B cell (primary cell): ENCODE measurements at places on chromosomes 16 and 17. TPM values are rescaled to one million over a fixed set of nuclear protein-coding genes. Genes with fewer than 3 reads are reported as not detected.

MT1F gene
- total RNA-seq, result 4.3 and 7.6 TPM in 2 replicates

CORO7 gene
- total RNA-seq, result 114 and 117 TPM in 2 replicates

FBXW10B gene
- 0.32 and 0.76 TPM in 2 replicates for total RNA-seq

TLCD3B gene
- total RNA-seq, result not detected in 2 replicates

ZNF319 gene
- 12.4 and 15.0 TPM in 2 replicates for total RNA-seq

ZSCAN10 gene
- total RNA-seq, result not detected in 2 replicates

HOXB7 gene
- 0.36 and 1.3 TPM in 2 replicates for total RNA-seq

KRT25 gene
- total RNA-seq, result not detected in 2 replicates

DNA sequence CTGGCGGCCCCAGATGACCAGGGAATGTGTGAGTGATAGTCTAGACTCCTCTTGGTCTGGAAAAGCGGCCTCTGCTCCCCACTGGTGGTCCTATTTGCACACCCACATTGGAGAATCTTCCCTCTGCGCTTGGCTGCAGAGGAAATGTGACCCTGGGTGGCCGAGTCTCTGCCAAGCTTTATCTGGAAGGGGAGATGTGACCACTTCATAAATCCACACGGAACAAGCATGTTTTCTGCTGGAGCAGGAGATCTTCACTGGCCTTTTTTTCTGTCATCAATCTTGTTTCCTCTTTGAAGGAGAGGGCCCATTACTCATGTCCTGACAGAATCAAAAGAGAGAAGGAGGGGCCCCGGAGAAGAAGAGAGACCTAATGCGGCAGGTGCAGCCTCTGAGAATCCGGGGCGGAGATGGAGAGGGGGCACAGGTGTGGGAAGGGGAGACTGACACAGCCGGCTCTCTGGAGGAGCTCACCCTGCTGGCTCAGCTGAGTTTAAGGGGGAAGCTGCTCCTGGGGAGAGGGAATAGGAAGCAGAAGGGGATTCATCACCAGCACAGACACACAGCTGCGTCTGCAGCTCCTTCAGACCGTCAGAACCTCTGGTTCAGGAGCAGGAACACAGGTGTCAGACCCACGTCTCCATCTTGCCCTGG is 116.3 kb downstream of the SOX9 start:
- no peak overlapping the region for H3K4me3 ChIP-seq
- H3K27ac ChIP-seq, result no peak overlapping the region
- no peak for DNase-seq
- no peaks in the 10 kb centered on the region for H3K27me3 ChIP-seq
- no peaks in the 10 kb centered on the region for H3K4me1 ChIP-seq

- no peaks in the 10 kb centered on the region for H3K27me3 ChIP-seq
- no peak for DNase-seq
- H3K4me3 ChIP-seq, result no peak overlapping the region
- no peaks in the 10 kb centered on the region for H3K4me1 ChIP-seq
These were observed 27.4 kb upstream of the CACNA1H start for GRCh38 chr16:1125471-1125870.

DNA sequence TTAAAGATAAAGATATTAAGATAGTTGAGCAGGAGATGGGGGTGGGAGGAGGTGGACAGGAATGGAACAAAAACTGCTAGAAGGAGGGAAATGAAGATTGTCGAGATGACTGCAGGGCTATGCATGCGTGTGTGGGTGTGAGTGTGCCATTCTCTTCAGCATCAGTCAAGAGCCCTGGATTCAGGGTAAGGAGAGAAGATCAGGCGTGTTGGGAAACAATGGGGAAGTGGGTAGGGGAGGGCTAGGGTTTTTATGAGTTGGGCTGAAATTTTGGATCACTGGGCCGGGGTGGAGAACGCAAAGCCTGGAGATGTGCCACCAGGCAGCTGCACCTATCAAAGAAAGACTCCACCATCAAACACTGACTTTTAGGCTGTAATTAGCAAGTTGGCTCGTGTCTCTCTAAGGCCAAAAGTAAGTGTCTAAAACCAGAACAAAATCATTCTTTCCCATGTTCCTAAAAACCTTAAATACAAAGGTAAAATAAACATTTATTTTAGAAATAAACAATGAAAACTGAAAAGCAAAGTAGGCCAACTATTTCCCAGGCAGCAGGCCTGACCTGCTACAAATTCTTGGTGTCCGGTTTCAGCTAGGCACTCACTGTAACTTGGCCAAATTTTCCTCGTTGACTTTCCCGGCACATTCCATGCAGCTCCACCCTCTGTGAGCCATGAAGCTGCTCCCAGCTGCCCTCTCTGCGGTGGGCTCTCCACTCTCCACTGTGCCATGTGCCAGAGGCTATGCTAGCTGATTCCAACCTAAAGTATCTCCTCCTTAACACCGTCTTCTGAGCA is 4.2 kb downstream of the CDRT4 start:
- H3K36me3 ChIP-seq, result no peaks in the 10 kb centered on the region
- no peak for DNase-seq
- no peaks in the 10 kb centered on the region for H3K4me1 ChIP-seq
- H3K27me3 ChIP-seq, result no peaks in the 10 kb centered on the region
- H3K4me3 ChIP-seq, result no peak overlapping the region

DNA sequence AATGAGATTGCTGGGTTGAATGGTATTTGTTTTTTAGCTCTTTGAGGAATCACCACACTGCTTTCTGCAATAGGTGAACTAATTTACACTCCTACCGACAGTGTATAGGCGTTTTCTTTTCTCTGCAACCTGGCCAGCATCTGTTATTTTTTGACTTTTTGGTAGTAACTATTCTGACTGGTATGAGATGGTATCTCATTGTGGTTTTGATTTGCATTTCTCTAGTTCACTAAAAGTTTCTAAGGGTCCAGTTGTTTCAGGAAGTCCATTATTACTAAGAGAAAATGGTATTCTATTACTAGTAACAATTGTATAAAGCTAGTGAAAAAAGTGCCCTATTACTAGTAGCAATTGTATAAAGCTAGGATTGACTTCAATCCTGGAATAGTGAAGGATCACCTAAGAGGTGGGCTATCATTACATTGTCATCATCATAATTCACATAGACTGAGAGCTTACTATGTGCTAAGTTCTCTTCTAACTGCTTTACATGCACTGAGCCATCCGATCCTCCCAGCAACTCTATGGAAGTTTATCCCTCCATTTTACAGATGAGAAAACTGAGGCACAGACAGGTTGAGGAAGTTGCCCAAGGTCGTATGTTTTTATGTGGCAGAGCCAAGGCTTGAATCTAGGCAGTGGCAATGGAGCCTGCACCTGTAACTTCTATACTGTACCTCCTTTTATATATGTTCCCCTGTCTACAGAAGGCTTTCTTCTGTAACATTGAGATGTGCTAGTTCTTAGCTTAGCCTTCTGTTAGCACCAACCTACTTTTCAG is 13.4 kb upstream of the SMIM36 start:
- no peaks in the 10 kb centered on the region for H3K4me1 ChIP-seq
- no peaks in the 10 kb centered on the region for H3K36me3 ChIP-seq
- H3K27ac ChIP-seq, result no peak overlapping the region
- no peak overlapping the region for H3K4me3 ChIP-seq
- no peak for DNase-seq

DNA sequence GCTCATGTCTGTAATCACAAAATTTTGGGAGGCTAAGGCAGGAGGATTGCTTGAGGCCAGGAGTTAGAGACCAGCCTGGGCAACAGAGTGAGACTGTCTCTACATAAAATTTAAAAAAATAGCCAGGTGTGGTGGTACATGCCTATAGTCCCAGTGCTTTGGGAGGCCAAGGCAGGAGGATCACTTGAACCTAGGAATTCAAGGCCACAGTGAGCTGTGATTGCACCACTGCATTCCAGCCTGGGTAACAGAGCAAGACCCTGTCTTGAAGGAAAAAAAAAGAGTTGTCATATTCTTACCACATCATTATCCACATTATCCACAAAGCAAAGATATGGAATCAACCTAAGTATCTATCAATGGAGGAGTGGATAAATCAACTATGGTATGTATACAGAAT is 21.0 kb upstream of the MAPK3 start:
- H3K36me3 ChIP-seq, result no peaks in the 10 kb centered on the region
- peaks cover 6% of the 10 kb centered on the region for H3K4me1 ChIP-seq
- H3K27me3 ChIP-seq, result no peaks in the 10 kb centered on the region
- DNase-seq, result no peak
- no peak overlapping the region for H3K27ac ChIP-seq
- H3K4me3 ChIP-seq, result no peak overlapping the region

DNA sequence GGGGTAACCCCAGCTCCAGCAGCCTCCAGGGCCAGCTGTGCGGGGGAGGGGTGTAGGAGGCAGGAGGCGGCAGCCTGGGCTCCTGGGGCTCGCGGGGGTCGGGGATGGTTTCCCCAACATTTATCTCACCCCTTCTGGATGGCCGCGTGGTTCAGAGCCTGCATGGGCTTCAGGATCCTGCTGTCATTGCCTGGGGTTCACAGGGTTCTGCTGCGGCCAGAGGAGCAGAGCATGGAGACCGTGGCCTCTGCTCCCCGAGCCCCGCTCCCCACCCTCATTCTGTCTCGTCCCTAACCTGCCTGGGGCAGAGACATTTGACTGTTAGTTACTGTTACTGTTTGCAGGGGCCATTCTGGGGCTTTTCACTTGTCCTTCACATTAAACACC is 4.9 kb downstream of the MYADML2 start:
- DNase-seq, result no peak
- peaks cover 5% of the 10 kb centered on the region for H3K4me1 ChIP-seq
- H3K36me3 ChIP-seq, result no peaks in the 10 kb centered on the region

DNA sequence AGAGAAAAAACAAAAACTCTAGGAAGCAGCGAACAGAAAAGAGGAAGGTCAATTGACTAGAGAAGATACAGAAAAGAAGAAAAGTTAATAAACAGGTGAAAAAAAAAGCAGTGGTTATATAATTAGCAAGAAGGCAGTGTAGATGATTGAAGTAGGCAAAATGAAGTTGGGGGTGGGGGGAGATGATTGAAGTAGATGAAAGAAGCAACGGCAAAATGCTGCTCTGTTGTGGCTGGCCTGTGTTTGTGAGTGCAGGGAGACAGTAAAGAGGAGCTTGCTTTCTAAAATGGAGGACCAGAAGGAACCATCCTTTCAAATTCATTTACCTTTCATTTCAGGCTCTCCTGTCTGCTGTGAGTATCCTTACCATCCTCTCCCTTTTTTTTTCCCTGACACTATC is 3.6 kb downstream of the EVI2B start:
- H3K4me3 ChIP-seq, result peak overlapping the region; percentile 58
- peaks cover 50% of the 10 kb centered on the region for H3K4me1 ChIP-seq
- peak overlapping the region; percentile 52 for H3K27ac ChIP-seq
- no peaks in the 10 kb centered on the region for H3K36me3 ChIP-seq

GRCh38 chr16:65698791-65699321 is 577.0 kb upstream of the CDH11 start:
- H3K4me1 ChIP-seq, result no peaks in the 10 kb centered on the region
- DNase-seq, result no peak
- H3K4me3 ChIP-seq, result no peak overlapping the region
- no peaks in the 10 kb centered on the region for H3K36me3 ChIP-seq

- no peaks in the 10 kb centered on the region for H3K4me1 ChIP-seq
- no peaks in the 10 kb centered on the region for H3K27me3 ChIP-seq
- no peak for DNase-seq
- H3K4me3 ChIP-seq, result no peak overlapping the region
- H3K27ac ChIP-seq, result no peak overlapping the region
These were observed 45.0 kb downstream of the CDH13 start for GRCh38 chr16:82671741-82672140.

DNA sequence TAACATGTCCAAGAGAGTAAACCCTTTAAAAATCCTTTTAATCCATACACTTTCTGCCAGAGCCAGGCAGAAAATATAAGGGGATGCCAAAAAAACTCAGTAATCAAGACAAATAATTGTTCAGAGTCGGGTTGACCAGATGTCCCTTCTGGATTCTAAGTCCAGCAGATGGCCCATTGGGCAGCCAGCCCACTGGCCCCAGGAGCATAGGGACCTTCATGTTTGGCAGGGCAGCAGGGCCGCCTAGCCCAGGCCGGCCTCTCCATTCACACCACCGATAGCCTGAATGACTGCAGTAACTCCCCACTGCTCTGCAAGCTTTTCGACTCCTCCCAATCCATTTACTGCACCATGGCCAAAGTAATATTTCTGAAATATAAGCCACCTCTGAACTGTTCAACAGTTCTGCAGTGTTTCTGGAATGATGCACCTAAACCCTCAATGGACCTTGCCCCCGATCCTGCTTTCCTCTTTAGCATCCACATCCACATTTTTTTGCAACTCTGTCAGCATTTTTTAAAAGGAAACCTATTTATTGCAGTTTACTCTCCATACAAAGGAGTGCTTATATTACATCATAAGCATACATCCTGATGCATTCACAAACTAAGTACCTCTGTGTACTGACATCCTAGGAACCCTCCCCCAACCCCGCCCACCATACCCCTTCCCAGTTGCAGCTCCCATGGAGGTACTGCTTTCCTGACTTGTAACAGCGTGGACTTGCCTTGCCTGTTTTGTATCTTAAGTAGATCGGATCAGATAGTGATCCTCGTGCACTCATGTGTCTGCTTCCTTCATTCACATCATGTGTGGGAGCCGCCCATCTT is 46.4 kb downstream of the LDHD start:
- peaks cover 19% of the 10 kb centered on the region for H3K4me1 ChIP-seq
- no peak for DNase-seq
- no peaks in the 10 kb centered on the region for H3K36me3 ChIP-seq

DNA sequence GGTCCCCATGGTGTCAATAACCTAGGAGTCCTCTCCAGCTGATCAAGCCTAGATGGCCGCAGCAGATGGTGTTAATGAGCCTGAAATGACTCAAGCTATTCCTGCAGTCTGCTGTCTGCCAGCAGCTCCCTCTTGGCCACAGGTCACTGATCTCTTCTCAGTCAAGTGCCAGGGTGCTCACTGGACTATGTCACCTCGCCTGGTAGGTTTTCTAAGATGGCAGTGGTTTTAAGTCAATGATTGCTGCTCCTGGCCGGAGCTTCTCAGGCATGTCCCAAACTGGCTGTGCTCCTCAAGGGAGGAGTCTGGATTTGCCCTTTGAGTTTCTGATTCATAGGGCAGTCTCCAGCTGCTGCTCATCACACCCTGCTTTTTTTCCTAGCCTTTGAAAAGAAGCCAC is 58.6 kb upstream of the SHISA6 start:
- no peak overlapping the region for H3K4me3 ChIP-seq
- no peaks in the 10 kb centered on the region for H3K36me3 ChIP-seq
- H3K4me1 ChIP-seq, result no peaks in the 10 kb centered on the region
- no peak for DNase-seq
- no peaks in the 10 kb centered on the region for H3K27me3 ChIP-seq

GRCh38 chr17:49015924-49016774 is 19.0 kb downstream of the IGF2BP1 start:
- H3K36me3 ChIP-seq, result no peaks in the 10 kb centered on the region
- no peaks in the 10 kb centered on the region for H3K27me3 ChIP-seq
- H3K27ac ChIP-seq, result no peak overlapping the region
- no peaks in the 10 kb centered on the region for H3K4me1 ChIP-seq
- H3K4me3 ChIP-seq, result no peak overlapping the region
- no peak for DNase-seq

DNA sequence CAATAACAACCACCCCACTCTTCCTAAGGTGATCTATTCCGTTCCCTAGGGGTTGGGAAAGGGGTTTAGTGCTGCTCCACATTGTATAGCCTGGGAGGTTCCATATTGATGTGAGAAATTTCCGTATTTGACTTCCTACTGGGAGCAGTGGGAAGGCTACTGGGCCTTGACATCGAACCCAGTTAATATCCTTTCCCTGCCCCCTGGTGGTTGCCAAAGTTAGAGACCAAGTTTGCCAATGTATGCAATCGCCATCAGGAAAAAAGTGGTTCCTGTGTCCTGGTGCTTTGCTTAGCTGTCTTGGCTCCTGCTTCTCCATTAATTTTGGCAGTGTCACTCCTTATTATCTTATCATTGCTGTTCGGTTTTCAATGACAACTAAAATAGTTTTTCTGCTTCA is 914.9 kb downstream of the KCNJ2 start:
- H3K27me3 ChIP-seq, result no peaks in the 10 kb centered on the region
- no peak overlapping the region for H3K27ac ChIP-seq
- H3K4me3 ChIP-seq, result no peak overlapping the region
